PC-9 (cell line): ENCODE measurements at places on chromosomes 2 and 18. TPM values are rescaled to one million over a fixed set of nuclear protein-coding genes. Genes with fewer than 3 reads are reported as not detected.

DNA sequence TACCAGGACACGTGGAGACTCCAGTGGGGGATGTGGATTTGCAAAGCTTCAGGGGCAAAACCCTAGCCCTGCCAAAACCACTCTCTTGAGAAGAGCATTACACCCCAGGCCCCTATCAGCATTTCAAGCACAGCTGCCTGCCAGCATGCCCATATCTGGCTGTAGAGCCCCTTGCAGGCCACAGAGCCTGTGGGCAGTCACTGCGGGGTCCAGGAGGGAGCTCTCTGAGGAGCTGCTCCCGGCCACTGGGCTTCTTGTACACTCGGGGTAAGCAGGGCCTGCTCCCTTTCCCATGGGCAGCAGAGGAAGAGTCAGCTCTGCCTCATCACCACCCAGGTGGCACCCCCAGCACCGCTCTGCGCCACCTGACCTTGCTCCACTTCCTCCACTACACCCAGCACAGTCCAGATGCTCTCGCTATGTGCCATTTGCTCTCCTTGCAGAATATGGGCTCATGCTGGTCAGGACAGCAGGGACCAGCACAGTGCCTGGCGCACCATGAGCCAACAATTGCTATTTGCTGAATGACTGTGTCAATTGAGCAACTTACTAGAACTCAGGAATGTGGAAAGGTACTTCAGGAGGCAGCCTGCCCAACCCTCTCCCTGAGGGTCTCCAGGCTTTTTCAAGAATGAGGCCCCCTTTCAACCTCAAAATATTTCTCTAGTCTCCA lies 7.4 kb downstream of the CHST10 start:
- peaks cover 96% of the 10 kb centered on the region for H3K27me3 ChIP-seq
- H3K27ac ChIP-seq, result no peak overlapping the region
- no peaks in the 10 kb centered on the region for H3K36me3 ChIP-seq
- no peak overlapping the region for H3K4me3 ChIP-seq
- no peaks in the 10 kb centered on the region for H3K4me1 ChIP-seq

GRCh38 chr2:65566617-65567016 lies 134.2 kb upstream of the SPRED2 start:
- H3K4me1 ChIP-seq, result peaks cover 10% of the 10 kb centered on the region; the same call in 1 of the 2 replicates
- peak; percentile 54 for DNase-seq
- H3K36me3 ChIP-seq, result no peaks in the 10 kb centered on the region
- peak overlapping the region; percentile 24; the same call in 1 of the 2 replicates for H3K4me3 ChIP-seq
- H3K27me3 ChIP-seq, result no peaks in the 10 kb centered on the region
- H3K27ac ChIP-seq, result 0 out of 2 replicates have a peak overlapping the region, but pooled peaks have one; percentile 31

GRCh38 chr2:215507836-215508235 lies 72.0 kb upstream of the FN1 start:
- H3K27me3 ChIP-seq, result no peaks in the 10 kb centered on the region
- H3K4me1 ChIP-seq, result no peaks in the 10 kb centered on the region
- no peak for DNase-seq
- H3K27ac ChIP-seq, result no peak overlapping the region
- H3K4me3 ChIP-seq, result no peak overlapping the region
- H3K36me3 ChIP-seq, result no peaks in the 10 kb centered on the region

DNA sequence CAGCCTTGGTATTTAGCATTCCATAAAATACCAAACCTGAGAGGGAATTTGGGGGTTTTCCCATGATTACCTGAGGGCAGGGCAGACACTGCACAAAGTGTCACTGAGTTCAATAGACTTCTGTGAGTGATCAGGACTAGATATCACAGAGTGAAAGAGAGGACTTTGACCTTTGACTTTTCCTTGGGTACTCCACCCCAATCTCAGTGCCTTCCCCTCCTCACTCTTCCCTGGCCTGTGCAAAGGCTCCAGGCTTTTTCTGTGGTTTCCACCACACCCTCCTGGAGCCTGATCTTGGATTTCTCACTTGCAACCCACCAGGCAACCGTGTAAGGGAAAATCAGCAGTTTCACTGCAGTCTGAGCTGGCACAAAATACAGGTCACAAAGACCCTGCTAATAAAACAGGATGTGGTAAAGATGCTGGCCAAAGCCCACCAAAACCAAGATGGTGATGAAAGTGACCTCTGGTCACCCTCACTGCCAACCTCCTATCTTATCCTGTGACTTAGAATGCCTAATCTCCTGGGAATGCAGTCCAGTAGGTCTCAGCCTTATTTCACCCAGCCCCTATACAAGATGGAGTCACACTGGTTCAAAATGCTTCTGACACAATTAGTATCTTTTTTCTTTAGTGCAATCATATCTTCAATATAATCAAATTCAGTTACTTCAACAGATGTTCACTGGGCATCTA lies 64.0 kb downstream of the BOD1L2 start:
- H3K4me3 ChIP-seq, result peak overlapping the region; percentile 21; the same call in 1 of the 2 replicates
- H3K36me3 ChIP-seq, result no peaks in the 10 kb centered on the region
- peak; percentile 79 for DNase-seq
- H3K4me1 ChIP-seq, result peaks cover 58% of the 10 kb centered on the region

- DNase-seq, result no peak
- no peaks in the 10 kb centered on the region for H3K27me3 ChIP-seq
- no peak overlapping the region for H3K27ac ChIP-seq
- H3K36me3 ChIP-seq, result no peaks in the 10 kb centered on the region
- no peak overlapping the region for H3K4me3 ChIP-seq
Measured at GRCh38 chr2:160245614-160246155, 45.6 kb upstream of the ITGB6 start.

RAX gene
- total RNA-seq, result not detected in 2 replicates
